Right renal cortex interstitium (tissue), 3 donors: ENCODE measurements at places on chromosomes 13 and 19. TPM values are rescaled to one million over a fixed set of nuclear protein-coding genes. Genes with fewer than 3 reads are reported as not detected.

- DNase-seq = no peak
Observed at GRCh38 chr13:38394777-38395496, 45.3 kb downstream of the UFM1 start.

DNA sequence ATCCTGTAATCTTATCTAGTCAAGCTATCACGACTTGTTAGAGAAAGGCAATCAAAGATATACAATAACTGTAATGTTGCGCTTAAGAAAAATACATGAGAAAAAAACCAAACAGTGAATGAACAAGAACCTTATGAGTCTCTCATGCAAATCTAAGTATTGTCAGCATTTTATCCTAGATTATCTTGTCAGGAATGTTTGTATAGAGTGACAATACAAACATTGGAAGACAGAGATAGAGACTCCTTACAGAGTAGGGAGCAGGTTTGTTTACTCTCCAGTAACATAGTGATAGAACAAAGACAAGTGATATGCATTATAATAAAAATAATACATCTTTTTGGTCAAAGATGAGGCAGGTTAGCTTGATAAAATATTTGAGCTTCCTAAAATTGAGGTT lies 444.8 kb downstream of the SLITRK5 start:
- no peak for DNase-seq

DNA sequence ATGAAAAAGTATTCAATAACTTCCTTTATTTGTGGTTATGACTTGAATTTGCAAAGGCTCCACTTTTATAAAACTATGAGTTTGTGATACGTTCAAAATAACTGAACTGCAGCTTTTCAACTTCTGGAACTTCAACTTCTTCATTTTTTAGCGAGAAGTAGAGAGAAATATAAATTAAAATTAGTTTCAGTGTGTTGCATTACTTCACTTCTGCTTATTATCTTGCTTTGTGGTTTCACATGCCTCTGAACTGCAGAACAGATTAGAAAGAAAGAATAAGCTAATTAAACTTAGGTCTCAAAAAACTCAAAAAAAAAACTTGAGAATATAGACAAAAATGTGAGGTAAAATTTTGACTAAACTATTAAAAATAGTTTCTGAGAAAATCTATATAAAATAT lies 1073.4 kb downstream of the PCDH17 start:
- DNase-seq = no peak

GRCh38 chr19:33612928-33613619 lies 8.7 kb upstream of the CHST8 start:
- DNase-seq = no peak

- no peak for DNase-seq
Observed at GRCh38 chr13:33213024-33213768, 72.4 kb downstream of the STARD13 start.

RNF17 gene
- polyA plus RNA-seq = 0.71 TPM

FGF21 gene
- polyA plus RNA-seq = not detected
